Activated CD4-positive, alpha-beta T cell treated with anti-CD3 and anti-CD28 coated beads for 24 hours (primary cell): ENCODE measurements at places on chromosomes 11 and 22.

DNA sequence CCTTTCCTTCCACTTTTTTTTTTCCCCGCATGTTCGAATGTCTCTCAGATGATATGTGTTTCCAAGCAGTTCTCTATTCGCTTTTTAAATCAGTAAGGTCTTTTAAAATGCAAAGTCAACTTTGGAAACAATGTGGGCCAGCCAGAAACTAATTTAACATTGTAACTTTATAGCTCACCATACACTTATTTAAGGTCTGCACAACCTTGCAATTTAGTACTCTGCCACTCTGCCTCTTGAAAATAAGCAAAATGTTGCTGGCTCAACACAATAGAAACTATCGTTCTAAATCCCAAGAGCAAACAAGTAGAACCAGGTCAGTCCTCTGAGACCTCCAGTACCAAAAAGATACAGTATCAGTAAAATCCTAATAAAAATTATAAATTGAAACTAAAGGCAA is 109.0 kb downstream of the SIK3 start:
- DNase-seq: no peak

DNA sequence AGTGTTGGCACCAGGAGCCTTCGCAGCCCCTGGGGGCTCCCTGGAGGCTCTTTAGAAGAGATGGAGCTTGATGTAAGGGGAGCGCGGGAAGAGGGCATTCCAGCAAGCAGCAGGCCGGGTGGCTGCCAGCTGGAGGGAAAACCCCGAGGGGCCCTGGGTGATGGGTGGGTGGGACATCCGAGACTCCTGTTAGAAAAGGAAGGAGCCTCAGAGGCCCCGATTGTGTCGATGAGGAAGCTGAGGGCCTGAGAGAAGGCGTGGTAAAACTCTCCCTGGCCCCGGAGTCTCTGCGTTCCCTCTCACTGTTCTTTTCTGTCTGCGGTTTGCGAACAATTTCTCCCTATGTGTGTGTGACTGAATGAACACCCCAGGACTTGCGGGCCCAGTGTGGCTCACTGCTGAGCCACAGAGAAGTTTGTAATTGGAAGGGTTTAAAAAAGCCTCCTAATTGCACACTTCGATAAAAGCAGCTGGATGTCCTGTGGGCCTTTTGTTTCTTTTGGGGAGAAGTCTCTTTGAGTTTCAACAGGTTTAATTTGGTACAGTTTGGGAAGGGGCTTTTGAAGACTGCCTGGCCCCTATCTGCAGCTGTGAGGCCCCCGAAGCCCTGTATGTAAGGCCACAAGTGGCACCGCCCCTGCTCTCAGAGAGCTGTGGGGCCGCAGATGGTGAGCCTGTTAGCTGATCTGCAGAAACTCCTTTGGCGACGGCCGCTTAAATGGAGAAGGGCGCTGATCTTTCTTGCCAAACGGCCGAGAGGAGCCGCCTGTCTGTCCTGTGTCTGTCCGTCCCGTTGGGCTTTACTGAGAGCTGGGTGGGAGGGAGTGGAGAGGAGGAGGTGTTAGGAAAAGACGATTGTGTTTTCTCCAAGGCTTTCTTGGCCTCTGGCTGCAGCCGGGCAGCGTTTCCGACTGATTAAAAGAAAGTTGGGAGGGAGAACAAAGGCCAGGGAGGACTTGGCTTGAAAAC is 2.0 kb downstream of the FBLN1 start:
- DNase-seq: no peak

DNA sequence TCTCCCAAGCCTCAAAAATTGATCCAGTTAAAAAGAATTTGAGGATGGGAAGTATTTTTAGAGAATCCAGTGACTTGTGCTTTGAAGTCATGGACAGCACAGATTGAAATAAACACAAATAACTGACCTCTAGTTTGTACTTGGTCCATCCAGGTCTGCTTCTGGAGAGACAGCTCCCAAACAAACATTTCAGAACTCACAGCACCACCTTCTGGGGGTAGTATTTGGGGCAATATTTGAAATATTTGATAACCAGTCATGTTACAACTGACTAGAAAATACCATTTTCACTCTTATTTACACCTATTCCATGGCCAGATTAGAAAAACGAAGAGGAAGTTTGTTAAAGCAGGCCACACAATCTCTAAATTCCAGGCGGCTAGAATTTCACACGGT is 56.2 kb downstream of the CTSC start:
- DNase-seq: no peak

DNA sequence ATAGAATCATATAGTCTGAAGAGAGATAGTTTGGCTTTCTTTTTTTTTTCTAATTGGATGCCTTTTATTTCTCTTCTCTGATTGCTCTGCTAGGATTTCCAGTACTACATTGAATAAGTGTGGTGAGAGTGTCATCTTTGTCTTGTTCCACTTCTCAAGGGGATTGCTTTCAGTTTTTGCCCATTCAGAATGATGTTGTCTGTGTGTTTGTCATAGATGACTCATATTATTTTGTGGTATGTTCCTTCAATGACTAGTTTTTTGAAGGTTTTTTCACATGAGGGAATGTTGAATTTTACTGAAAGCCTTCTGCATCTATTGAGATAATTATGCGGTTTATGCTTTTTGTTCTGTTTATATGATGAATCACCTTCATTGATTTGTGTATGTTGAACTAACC is 10.4 kb upstream of the OR4P4 start:
- DNase-seq: no peak

DNA sequence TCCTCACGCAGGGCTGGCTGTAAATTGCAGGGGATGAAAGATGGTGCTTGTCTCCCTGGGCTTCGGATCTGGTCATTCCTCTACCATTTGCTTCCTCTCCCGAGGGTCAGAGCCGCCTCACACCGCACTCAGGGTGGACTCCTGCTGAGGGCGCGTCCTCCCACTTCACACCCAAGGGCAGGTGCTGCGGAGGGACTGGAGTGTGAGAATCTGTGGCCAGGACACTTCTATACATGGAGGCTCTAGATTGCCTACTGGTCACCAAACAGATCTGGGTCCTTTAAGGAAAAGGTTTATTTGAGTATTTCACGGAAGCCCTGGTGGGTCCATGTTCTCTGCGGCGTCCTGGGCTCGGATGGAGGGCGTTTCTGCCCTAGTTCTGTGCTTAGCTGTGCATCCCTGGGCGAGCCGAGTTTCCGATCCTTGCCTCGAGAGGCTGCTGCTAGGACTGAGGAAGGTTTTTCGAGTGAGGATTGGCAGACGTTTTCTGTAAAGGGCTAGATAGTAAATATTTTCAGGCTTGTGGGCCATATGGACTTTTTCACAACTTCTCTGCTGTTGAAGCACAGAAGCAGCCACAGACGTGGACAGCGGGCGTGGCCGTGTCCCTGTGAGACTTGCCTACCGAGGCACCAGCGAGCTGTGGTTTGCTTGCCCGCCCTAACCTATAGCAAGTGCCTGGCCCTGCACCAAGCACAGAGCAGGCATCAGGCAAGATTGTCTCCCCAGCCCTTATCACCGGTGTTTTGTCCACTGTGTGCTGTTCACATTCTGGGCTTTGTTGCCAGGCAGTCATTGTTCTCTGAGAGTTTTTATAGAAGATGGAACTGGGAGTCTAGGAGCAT is 279.0 kb downstream of the TBC1D22A start:
- no peak for DNase-seq

DNA sequence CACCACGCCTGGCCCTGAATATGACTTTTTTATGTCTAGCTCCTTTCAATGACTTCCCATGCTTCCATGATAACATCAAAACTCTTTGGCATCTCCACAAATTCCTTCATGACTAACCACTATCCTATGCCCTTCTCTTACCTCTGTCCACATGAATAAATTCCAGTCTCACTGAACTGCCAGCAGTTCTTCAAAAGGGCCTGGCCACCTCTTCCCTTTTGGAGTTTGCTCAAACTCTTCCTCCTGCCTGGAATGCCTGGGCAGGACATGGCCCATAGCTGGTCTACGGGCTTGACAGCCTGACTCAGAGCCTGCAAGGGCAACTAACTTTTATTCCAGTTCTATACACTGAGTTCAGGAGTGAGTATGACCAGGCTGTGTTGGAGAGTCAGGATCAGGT is 41.8 kb upstream of the ZBTB16 start:
- DNase-seq: no peak

- peak; percentile 67 for DNase-seq
Observed at GRCh38 chr11:34650528-34650927, 29.6 kb downstream of the EHF start.

- DNase-seq: no peak
Observed at GRCh38 chr22:20803696-20804324, 29.9 kb downstream of the SERPIND1 start.

DNA sequence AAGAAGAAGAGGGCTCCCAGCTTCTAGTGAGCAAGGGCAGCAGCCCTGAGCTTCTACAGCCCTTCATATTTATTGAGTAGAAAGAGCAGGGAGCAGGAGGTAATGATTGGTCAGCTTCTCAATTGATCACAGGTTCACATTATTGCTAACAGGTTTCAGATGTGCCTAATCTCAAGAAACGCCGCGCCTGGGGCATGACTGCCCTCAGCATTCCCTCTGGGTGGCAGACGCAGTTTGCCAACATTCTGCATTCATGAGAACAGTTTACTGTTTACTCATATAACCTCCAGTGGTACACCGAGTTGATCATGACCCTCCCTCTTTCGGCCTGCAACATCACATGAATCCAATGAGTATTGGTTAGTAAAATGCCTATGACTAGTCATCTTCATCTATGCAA is 4.7 kb upstream of the ZNF74 start:
- DNase-seq: no peak

GRCh38 chr22:29530716-29531115 is 22.8 kb downstream of the THOC5 start:
- DNase-seq: no peak

DNA sequence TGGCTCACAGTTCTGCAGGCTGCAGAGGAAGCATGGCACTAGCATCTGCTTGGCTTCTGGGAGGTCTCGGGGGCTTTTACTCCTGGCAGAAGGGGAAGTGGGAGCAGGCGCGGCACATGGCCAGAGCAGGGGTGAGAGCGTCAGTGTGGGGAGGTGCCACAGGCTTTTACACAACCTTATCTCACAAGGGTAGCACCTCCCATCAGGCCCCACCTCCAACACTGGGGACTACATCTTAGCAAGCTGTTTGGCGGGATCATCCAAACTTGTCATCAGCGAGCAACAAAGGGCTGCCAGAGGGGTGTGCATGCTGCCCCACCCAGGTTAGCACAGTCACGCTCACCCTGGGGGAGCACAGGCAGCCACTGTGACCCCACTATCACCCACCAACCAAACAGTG is 18.9 kb upstream of the YPEL1 start:
- no peak for DNase-seq

- peak; percentile 4 for DNase-seq
Observed at GRCh38 chr11:5004424-5005274, 10.0 kb downstream of the OR51L1 start.

GRCh38 chr11:62708793-62709192 is 1.3 kb downstream of the GNG3 start:
- no peak for DNase-seq

- no peak for DNase-seq
Observed at GRCh38 chr11:62546244-62546928, at the start of gene AHNAK. TSS of gene AHNAK (minus strand) at chr11:62546806. CDS start at chr11:62536098, 10,708 bp downstream.

DNA sequence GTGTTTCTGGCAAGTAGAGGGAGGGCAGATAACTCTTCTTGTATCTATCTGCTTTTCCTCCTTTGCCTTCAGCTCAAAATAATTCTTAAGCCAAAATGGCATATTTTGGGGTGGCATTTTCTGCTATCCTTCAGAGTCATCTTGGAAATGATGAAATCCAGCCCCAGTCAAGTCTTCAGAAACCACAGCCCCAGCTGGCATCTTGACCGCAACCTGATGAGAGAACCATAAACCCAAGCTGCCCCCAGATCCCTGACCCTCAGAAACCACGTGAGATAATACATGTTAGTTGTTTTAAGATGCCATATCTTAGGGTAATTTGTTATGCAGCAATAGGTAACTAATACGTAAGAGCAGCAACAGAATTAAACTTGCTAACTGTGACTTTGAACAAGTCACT is 15.1 kb upstream of the PAMR1 start:
- no peak for DNase-seq

GRCh38 chr22:39471381-39472141 is 14.7 kb downstream of the MGAT3 start:
- DNase-seq: no peak
